ENCODE measurements at places on chromosomes 2 and 18.

GRCh38 chr2:78202366-78202765, 680.2 kb upstream of the LRRTM4 start:
- no peak for DNase-seq

DNA sequence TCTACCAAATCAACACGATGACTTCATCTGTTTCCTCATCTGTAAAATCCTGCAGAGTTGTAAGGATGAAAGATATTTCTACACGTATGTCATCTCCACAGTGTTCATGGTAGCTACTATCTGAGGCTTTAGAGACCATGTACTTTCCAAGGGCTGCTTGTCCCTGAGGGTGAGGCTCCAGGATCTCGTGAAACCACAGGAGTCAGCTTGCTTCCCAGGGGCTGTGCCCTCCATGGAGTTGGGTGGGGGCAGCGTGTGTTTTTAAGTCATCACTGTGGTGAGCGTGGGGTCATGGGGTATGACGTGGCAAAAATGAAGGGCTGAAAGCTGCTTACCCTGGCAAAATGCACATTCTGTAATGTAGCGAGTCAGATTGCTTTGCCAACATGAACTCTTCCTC, 81.6 kb downstream of the ASAP2 start:
- no peak for DNase-seq

DNA sequence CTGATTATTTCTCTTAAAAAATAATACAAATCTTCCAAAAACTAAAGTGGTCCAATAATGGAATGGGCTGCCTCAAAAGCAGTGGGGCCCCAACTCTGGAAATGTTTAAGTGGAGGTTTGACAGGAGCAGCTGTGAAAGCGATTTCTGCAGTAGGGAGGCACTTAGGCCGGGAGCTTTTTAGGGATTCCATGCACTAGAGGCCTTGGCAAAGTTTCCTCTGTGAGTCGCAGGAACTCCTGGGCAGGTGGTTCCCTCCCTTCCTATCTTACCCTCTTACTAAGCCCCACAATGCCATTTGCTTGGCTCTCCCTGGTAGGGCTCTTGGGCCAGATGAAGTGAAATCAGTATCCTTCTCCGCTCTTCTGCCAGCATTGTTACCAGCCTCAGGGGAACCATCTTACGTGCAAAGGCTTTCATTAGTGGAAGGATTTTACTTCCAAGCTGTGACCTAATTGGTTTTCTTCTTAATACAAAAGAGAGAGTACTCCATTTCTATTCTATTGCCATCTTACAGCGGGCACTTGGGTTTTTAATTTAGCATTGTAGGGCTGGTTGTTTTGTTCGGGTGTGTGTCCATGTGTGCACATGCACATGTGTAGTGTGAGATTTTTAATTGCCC, 34.3 kb upstream of the C18orf32 start:
- DNase-seq, result no peak

DNA sequence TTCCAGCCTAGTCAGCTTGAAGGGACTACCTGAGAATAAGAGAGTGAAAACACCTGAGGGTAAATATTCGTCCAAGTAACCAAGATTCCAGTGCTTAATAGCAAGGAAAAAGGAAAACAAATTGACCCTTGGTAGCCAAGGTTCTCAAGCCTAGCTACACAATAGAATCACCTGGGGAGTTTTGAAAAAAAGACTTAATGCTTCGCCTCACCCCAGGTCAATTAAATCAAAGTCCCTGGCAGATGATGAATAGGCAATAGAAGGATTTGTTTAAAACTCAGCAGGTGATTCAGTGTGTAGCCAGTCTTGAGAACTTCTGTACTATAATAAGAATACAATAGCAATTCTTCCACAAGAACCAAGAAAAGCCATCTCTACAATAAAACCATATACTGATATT, 500.2 kb downstream of the XIRP2 start:
- no peak for DNase-seq
